ENCODE measurements at places on chromosomes 6 and 20.

DNA sequence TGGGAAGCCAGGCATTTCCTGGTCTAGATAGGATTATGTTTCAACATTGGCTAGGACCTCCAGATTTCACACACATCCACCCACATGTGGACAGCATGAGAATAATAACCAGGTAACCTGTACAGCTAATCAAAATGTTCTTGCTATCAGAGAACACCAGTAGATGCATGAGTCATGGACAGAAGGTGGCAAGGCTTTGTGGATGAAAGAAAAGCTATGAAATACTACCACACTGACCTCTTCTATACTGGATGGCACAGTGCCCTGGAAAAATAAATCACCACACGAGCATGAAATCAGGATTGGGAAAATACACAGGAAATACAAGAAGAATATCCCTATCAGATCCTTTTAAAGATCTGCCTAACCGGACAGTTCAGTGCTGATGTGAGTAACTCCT, 113.0 kb downstream of the GMDS start:
- DNase-seq: no peak

GRCh38 chr20:62606016-62606415, 36.3 kb upstream of the SLCO4A1 start:
- no peak for DNase-seq

- DNase-seq: no peak
These were observed 67.3 kb upstream of the MAP3K7 start for GRCh38 chr6:90654166-90654565.

GRCh38 chr20:63119121-63119962, 96.6 kb downstream of the YTHDF1 start:
- DNase-seq: no peak

DNA sequence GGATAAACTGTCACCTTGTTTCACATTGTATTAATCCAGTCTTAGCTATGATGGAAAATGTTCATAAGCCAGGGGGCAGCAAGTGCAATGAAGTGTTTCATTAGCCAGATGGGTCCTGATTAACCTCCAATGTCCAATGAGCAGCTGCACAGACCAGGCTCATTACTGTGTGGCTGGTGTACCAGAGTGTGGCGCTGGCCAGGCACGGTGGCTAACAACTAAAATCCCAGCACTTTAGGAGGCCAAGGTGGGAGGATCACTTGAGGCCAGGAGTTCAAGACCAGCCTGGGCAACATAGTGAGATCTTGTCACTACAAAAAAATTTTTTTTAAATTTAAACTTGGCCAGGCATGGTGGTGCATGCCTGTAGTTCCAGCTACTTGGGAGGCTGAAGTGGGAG, 201.7 kb upstream of the FOXQ1 start:
- peak; percentile 27 for DNase-seq

GRCh38 chr6:56657354-56657753, 14.7 kb upstream of the DST start:
- DNase-seq: no peak

GRCh38 chr20:62707276-62707920, 1.2 kb upstream of the NTSR1 start:
- DNase-seq: no peak

GRCh38 chr6:169895000-169895759, 143.8 kb downstream of the ERMARD start:
- peak; percentile 53 for DNase-seq

DNA sequence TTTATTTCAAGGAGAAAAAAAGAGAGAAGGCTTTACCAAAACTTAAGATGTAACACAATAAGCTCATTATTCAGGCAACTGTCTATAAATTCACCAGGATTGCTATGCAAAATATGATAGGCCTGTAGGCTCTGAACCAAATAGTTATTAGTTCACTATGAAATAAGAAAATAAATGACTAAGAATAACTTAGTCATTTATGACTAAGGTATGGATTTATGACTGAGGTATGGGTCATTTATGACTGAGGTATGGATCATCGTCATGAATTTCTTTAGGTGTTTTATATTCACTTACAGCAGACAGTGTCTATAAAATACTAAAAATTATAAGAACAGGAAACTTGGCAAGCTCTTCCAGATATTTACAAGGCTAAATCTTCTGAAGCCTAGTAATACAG, 52.1 kb upstream of the SNX9 start:
- DNase-seq: no peak

GRCh38 chr6:148831531-148831930, 84.7 kb downstream of the UST start:
- no peak for DNase-seq

- DNase-seq: no peak
These were observed 228.3 kb downstream of the NRN1 start for GRCh38 chr6:5778317-5778857.

DNA sequence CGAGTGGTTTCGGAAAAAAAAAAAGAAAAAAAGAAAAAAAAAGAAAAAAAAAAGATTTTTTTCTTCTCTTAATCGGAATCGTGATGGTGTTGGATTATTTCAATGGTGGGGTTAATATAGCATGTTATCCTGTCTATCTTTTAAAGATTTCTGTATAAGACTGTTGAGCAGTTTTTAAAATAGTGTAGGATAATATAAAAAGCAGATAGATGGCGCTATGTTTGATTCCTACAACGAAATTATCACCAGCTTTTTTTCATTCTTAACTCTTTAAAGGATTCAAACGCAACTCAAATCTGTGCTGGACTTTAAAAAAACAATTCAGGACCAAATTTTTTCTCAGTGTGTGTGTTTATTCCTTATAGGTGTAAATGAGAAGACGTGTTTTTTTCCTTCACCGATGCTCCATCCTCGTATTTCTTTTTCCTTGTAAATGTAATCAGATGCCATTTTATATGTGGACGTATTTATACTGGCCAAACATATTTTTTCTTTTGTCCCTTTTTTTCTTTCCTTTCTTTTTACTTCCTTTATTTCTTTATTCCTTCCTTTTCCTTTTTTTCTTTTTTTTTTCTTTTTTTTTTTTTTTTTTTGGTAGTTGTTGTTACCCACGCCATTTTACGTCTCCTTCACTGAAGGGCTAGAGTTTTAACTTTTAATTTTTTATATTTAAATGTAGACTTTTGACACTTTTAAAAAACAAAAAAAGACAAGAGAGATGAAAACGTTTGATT, 3.6 kb downstream of the SOX4 start:
- DNase-seq: no peak

GRCh38 chr6:67766057-67766456, 869.0 kb upstream of the ADGRB3 start:
- DNase-seq: no peak

- DNase-seq: no peak
These were observed 11.5 kb upstream of the CCDC170 start for GRCh38 chr6:151482290-151482689.

DNA sequence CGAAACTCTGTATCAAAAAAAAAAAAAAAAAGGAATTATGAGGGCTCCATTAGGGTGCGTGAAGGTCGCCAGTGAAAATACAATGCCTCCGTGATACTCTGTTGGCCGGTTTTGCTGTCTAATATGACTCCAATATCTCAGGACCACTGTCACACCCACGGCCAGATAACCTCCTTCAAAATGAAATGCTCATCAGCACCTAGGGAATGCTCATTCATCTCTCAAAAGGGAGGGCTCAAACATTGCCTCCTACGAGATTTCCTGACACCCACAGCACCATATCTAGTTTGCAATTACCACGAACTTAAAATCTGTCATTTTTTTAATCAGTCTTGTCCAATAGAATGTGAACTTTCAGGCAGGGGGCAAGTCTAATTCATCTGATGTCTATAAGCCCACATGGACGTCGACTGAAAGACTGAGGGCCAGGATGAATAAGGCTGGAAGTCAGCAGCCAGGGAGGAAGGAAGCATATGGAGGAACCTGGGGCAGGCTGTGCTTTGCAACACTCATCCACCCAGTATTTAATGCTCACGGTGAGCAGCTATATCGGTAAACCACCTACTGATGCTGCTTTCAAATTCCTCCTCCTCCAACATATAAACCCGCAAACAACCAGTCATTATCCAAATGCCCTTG, 42.8 kb downstream of the MAP3K5 start:
- no peak for DNase-seq

GRCh38 chr6:150514806-150515380, 84.8 kb upstream of the PLEKHG1 start:
- DNase-seq: no peak

- no peak for DNase-seq
These were observed 1.4 kb upstream of the FILIP1 start for GRCh38 chr6:75495011-75495410.
